Endothelial cell (in vitro differentiated cells): ENCODE measurements at places on chromosomes 11 and 22.
A peak's percentile ranks its signal among the peaks of the same experiment; 100 is the strongest.

- H3K36me3 ChIP-seq = no peaks in the 10 kb centered on the region
- peaks cover 28% of the 10 kb centered on the region for H3K4me1 ChIP-seq
- DNase-seq = peak; percentile 37
These were observed 4.6 kb downstream of the WT1 start for GRCh38 chr11:32430568-32431381.

DNA sequence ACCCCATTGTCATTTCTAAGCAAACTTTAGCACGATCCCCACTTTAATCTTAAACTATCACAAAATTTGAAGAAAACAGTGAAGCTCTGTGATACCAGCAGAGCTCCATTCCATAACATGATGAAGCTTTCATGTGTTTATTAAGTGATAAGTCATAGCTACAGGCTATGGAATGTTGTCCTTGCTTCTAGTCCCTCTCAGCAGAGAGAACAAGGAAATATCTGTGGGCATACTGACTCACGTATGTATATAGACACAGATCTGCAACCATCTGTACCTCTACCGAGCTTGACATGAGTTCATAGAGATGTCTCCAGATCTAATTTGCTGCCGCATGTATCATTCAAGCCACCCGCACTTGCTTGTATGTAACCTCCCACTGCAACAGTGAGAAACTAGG is 588.9 kb downstream of the ETS1 start:
- no peak overlapping the region for H3K27ac ChIP-seq
- no peaks in the 10 kb centered on the region for H3K36me3 ChIP-seq
- H3K4me1 ChIP-seq = no peaks in the 10 kb centered on the region

- H3K27me3 ChIP-seq = no peaks in the 10 kb centered on the region
- H3K27ac ChIP-seq = no peak overlapping the region
- peaks cover 8% of the 10 kb centered on the region for H3K36me3 ChIP-seq
- no peak overlapping the region for H3K4me3 ChIP-seq
These were observed 81.8 kb upstream of the KCNQ1OT1 start for GRCh38 chr11:2781408-2782274.

GRCh38 chr22:34114406-34114805 is 194.1 kb upstream of the LARGE1 start:
- DNase-seq = no peak
- H3K27ac ChIP-seq = no peak overlapping the region
- H3K4me3 ChIP-seq = no peak overlapping the region
- no peaks in the 10 kb centered on the region for H3K27me3 ChIP-seq
- H3K36me3 ChIP-seq = no peaks in the 10 kb centered on the region

GRCh38 chr11:119935349-119935925 is 202.5 kb downstream of the TRIM29 start:
- DNase-seq = no peak
- no peak overlapping the region for H3K4me3 ChIP-seq
- no peaks in the 10 kb centered on the region for H3K4me1 ChIP-seq
